KBM-7 (cell line): ENCODE measurements at places on chromosomes 3 and 15.

GRCh38 chr3:53813229-53813628 lies 33.0 kb downstream of the CHDH start:
- DNase-seq = no peak

GRCh38 chr15:68709876-68710275 lies 110.8 kb downstream of the ANP32A start:
- no peak for DNase-seq

DNA sequence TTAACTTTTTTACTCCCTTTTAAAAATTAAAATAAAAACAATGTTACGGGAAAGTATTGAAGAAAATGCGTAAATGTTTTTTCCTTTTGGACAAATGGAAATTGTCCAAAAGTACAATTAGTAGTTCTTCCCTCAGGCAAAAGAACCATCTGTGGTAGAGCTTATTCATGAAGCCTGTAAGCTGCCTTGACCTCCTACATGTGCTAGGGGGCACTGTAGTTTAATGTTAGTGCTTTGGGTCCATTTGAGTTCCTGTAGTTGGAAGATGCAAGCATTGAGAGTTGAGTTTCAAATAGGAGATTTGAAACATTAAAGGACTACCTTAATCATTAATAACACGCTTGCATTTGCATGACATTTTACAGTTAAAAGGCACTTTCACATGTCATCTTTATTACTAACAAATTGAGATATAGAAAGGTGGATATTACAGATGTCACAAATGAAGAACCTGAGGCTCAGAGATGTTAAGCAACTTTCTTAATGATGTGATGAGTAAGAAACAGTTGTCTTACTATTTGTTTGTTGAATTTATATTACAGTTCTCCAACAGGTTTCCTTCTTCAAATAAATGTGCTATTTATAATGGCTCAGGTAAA lies 1.8 kb upstream of the ZNF385D start:
- DNase-seq = peak; percentile 23

DNA sequence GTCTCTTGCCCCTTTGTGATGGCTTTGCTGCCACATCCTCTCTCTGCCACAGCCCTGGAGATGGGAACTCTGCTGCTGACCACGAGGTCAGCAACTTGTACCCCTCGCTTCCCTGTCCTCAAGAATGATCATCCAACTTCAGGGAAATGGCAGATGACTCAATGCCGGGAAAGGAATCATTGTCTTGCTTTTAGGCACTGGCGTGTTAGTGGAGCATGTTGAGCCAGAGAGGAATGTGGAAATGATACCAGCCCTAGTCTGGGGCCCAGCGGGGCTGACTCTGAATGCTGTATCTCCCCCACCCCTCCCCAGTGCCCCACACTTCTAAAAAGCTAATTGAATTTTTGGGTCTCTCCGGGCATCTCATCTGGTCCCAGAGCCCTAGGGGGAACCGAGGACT lies 184.9 kb upstream of the BHLHE40 start:
- no peak for DNase-seq

DNA sequence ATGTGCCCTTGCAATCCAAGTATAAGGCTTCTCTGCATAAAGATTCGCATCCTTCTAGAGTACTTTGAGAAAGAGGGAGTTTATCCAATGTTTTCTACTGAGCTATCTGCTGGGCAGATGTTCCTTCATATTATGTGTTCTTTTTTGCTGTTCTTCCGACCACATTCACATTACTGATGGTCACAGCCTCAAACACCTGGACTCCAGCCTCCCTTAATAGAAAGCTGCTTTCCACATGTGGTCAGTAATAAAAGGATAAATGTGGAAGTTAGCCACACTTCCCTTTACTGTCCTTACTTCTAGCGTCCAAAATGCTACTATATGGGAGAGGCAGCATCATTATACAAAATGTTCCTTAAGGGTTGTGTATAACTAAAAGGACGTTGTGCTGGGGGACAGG lies 116.9 kb downstream of the CD47 start:
- DNase-seq = no peak

DNA sequence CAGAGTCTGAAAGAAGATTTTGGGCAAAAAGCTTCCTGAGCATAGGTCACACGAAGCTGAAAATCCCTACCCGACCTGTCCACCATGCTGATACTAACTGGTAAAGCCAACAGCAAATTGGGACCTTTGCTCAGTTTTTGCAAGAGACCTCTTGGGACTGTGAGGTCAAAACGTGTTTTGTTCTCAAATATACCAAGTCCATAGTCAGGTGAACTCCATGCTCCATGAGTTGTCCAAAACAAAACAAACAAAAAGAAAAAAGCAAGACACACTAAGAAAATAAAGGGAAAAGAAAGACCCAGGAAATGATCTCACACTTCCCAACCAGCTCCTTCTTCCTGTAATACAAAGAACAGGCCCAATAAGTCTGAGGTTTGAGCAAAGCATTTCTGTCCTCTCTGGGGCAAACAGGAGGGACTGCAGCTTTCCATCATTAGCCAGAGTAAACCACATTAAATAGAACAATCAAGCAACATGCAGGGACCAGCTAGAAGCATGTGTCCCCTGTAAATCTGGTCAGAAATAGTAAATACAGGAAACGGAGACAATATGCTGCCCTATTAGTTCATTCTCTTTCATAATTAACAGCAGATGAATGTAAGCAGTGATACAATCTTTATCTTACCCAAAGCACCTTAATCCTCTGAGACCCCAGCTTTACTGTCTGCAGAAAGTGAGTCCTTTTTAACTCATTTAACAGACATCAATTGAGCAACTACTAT lies 125.0 kb upstream of the LIPC start:
- no peak for DNase-seq

GRCh38 chr3:67684211-67684610 lies 29.8 kb upstream of the SUCLG2 start:
- no peak for DNase-seq

DNA sequence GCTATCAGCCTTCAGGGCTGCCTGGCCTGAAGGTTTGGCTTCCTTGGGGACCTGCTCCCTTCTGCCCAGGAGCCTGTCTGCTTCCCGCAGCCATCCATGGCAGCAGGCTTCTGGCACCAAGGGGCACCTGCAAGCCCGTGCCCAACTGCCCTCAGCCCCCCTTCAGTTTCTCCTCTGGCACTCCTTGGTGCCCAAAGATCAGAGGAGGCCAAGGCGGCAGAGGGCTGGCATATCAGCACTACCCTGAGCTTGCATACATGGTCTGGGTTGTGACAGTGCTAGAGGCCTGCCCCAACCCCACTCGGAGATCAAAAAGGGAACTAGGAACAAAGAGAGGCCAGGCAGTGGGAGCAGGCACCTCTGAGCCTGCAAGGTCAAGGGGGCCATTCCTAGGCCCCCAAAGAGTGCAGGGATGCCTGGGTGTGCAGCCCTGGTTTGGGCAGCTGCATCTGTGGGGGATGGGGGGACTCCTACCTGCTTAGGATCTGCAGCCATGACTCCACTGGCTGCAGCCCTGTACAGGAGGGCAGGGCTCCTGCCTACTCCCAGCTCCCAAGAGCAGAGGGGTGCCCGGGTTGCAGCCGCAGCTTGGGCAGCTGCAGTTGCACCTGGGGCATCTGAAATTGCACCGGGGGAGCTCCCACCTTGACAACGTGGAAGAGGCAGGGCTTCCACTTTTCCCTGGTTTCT lies 76.2 kb upstream of the TP63 start:
- DNase-seq = no peak

DNA sequence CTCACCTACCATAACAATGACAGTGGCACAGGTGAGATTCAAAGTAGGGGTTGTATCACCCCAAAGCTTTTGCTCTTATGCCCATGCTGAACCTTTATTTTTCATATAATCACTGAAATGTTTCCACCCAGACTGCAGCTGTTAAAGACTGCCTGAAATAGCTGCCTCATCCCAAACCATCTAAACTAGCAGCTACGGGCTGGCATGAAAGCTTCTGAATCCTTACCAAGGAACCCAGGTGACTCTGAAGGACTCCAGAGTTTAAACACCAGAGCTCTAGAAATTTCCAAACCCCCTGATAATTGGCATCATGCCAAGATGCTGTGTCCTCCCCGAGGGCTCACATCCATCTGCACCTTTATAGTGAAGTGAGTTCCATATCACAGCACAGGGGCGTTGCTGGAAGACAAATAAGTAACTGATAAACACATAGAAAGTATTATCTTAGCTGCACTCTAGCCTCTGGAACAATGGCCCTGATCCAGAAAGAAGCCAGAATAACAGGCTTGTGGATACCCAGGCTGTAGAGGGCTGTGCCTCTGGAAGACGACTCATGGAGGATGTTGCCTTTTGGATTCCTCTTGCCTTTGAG lies 238.9 kb downstream of the CADPS start:
- DNase-seq = no peak

- DNase-seq = no peak
Observed at GRCh38 chr3:191412759-191413158, 48.2 kb upstream of the PYDC2 start.

DNA sequence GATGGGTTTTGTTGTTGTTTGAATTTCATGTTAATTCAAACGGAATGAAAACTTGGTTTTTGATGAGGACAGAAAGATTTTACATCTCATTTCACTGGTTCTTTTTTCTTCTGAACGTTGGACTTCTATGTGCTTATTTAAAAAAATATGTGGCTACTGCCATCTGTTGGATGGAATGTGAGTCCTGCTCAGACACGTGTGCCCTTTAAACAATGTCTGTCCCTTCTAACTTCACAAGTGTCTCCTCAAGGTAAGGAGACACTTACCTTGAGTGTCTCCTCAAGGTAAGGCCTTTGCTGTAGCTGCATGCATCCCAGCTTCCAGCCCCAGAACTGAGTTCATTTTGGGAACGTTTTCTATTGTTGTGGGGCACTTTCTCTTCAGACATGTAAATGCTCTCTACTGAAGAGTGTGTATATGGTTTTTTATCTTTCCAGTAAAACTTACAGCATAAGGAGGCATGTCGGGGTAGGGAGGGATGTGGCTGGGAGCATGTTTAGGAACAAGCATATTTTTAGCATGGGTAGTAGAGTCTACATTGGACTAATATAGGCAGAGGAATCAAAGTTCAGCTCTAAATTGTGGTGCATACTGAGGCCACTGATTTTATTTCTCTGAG lies 63.1 kb upstream of the UBE3A start:
- peak; percentile 47 for DNase-seq

DNA sequence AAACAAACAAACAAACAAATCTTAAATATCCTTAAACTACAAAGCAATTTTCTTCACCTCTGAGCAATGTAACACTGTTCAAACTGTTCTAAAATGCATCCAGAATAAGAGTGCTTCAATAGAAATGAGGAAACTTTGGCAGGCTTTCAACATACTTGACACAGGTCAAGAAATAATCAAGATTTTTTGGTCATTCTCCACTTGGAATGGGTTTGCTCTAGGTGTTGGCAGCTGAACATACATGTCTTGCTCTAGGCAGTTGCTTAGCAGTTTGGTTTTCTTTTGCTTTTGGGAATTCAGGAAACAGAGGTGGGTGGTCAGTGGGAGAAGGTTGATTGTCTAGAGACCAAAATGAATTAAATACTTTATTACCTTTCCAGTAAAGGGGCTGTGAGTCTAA lies 1.4 kb upstream of the LRRC3B start:
- DNase-seq = no peak

DNA sequence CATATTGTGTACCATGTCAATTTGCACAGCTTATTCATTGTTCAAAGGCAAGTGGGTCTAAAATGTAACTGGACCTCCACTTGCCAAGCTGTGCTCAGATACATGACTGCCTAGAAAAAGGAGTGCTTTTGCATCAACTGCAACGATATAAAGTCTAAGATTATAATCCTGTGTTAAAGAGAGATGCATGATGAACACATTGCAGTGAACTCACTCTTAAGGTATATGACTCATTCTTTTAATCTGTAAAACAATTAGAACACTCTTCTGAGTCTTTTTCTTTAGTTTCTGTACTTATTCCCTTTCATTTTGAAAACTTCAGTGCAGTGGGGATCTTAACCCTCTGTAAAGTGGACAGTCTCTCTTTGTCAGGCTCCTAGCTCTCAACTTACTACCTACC lies 982.8 kb downstream of the ROBO1 start:
- no peak for DNase-seq

- no peak for DNase-seq
Observed at GRCh38 chr3:65019443-65020055, 331.7 kb upstream of the ADAMTS9 start.

DNA sequence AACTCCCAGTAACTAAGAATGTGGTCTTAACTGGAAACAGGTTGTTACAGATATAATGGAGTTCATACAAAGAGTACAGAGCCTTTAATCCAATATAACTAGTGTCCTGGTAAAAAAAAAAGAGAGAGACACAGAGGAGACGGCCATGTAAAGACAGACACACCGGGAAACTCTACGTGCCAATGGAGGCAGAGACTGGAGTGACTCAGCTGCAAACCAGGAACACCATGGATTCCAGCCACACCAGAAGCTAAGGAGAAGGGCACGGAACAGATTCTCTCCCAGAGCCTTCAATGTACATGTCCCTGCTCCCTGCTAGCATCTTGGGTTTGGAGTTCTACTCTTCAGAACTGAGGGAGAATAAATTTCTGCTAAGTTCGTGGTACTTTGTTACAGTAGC lies 4.5 kb downstream of the RNF168 start:
- no peak for DNase-seq

- DNase-seq = no peak
Observed at GRCh38 chr3:77171026-77171425, 131.1 kb downstream of the ROBO2 start.

GRCh38 chr3:55816794-55817576 lies 329.9 kb upstream of the WNT5A start:
- no peak for DNase-seq

DNA sequence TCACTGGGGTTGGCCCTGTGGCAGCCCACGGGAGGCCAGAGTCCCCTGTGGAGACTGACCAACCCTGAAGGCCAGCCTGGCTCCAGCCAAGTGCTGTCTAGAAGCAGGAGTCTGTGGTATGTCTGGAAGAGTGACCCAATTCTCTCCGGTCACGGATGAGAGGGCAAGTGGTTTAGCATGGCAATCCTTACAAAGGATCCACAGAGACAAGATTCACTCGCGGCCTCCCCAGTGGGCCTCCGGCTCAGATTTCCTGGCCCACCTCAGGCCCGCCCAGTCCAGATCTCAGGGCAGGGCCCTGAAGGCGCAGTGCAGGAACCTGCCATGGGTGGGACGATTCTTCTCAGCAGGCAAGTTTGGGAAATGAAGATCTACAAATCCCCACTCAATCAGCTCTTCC lies 5.0 kb upstream of the BCL2L10 start:
- DNase-seq = no peak

DNA sequence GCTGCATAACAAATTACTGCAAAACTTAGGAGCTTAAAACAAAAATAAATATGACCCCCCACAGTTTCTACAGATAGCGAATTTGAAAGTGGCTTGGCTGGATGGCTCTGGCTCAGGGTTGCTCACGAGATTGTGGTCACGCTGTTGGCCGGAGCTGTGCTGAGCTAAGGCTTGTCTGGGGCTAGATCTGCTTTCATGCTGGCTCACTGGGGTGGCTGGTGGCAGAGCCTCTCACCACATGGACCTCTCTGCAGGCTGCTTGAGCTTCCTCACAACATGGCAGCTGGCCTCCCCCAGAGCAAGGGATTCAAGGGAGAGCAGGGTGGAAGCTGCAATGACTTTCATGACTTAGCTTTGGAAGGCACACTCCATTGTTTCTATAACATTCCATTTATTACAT lies 354.1 kb downstream of the SHQ1 start:
- DNase-seq = no peak
